ENCODE measurements at places on chromosomes 4 and X.

GRCh38 chr4:71677568-71677967 lies 106.3 kb downstream of the GC start:
- no peak for DNase-seq

- DNase-seq = no peak
Measured at GRCh38 chr4:41476310-41476885, 61.6 kb upstream of the LIMCH1 start.

DNA sequence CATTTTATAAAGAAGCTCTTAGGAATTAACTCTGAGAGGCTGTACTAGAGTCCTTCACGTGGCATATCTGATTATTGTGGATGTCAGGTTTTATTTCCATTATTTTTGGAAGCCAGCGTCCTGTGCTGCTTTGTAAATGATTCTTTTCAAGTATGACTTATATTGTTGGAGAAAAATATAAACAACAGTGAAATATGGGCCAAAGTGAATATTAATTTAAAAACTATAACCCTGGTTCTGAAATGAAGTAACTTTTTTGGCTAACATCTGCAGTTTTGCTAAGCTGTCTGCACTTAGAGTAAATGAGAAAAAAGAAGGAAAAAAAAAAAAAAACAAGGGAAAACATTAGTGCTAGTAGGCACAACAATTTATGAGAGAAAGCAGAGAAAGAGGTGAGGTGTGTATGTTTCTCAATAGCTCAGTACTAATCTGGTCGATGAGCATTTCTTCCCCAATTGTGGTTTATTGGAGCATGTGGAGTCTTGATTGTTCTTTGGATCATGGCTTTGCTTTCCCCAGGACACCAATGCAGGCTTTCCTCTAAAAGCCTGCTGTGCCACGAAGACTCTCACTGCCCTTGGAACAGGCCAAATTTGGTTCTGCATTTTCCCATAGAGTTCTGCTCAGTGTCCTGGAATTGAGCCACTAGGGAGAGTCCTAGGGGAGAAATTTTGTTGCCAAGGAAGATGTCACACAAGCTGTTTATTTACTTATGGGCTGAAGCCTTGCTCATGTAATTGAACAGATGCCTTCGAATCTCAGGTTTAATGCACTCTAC lies 273.3 kb downstream of the DKK2 start:
- peak; percentile 62 for DNase-seq

DNA sequence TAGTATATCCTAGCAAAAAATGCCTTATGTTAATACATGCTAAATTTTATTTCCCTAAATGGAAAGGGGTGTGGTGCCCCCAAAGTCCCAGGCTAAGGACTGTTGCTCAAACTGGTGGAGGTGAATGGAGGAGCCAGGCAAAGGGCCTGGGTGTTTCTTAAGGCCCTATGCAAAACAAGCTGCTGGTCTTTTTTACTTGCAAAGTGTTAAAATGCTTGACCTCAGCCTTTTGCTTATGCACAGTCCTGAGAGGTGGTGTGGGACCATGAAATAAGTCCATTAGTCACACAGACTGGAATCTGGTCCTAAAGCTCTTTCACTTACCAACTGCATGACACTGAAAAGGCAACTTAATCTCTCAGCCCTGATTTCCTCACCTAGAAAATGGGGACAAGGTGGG lies 223.5 kb upstream of the MBNL3 start:
- DNase-seq = no peak

GRCh38 chrX:136910565-136911035 lies 30.1 kb upstream of the RBMX start:
- DNase-seq = no peak

- no peak for DNase-seq
Measured at GRCh38 chr4:73499996-73500765, 18.6 kb downstream of the AFM start.

GRCh38 chr4:92241094-92241493 lies 62.7 kb upstream of the GRID2 start:
- DNase-seq = no peak

DNA sequence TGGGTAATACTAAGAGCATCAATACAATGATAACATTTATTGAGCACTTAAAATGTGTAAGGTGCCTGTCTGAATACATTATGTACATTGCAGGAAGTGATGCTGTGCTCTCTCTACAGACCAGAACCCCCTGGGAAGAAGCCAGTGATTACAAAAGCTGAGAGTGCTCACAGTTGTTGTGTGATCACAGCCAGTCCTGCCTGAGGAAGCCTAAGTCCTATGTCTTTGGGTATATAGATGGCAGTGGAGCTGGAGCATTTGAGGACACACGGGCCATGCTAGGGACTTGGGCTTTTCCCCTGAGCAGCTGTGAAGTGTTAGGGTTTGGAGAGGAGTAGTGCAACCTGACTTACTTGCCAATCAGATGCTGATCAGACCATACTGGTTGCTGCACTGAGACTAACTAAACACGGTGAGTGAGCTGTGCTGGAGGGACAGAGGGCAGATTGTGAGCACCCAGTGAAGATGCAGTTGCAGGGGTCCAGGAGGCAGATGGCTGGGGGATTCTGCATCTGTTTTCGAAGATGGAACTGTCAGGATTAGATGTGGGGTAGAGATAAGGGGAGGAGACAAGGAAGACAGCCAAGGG lies 60.8 kb upstream of the TBC1D14 start:
- DNase-seq = no peak

DNA sequence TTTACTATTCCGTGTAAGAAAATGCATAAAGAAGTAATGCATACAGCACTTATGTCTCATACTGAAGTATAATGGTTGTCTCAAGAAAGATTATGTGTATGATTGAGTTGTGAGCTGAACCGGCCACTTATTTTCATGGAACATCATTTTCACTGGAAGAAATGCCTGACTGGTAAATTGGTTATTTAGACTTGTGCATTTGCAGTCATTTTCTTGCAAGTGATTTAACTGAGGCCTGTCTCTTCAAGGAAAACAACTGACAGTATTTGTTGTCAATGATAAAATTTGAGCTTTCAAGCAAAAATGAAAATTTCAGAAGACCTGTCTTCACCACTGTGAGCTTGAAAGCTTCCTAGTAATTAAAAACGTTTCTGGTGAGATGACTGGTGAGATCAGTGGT lies 62.7 kb upstream of the RPS6KA3 start:
- no peak for DNase-seq

- no peak for DNase-seq
Measured at GRCh38 chr4:107349732-107350131, 313.6 kb upstream of the DKK2 start.

GRCh38 chr4:78778530-78778929 lies 2.4 kb downstream of the BMP2K start:
- DNase-seq = no peak

- no peak for DNase-seq
Measured at GRCh38 chrX:78661836-78662235, 2.7 kb upstream of the RTL3 start.

DNA sequence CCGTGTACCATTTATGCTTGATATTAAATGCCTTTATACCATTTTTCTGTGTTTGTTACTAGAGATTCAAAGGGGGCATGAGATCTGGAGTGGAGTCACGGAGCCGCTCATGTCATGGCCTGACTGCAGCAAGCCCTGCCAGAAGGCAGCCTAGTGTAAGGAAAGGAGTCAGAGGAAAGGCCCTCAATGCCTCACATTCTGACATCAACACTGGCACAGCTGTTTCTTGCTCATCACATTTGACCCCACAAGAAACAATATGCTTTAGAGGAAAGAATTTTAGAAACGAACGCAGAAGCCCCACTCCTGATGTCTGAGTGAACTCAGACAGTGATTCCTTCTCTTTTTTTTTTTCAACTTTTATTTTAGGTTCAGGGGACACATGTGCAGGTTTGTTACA lies 322.4 kb upstream of the CPEB2 start:
- DNase-seq = no peak

DNA sequence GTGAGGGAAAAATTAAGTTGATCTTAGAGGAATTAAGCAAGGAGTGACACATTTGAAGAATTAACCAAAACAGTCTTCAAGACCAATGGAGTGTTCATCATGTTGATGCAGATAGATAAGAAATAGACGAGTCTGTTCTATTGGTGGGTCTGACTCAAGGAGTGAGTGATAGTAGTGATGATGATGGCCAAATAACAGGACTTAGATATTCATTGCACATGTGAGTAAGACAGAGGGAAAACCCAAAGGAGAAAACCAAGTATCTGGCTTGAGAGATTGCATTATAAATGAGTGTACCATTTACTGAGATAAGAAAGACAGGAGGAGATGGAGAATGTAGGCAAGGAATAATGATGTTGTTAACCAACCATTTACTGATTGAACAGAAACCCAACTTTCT lies 321.3 kb downstream of the ADGRL3 start:
- DNase-seq = no peak

GRCh38 chr4:69830560-69831269 lies 29.2 kb downstream of the SULT1E1 start:
- no peak for DNase-seq

GRCh38 chr4:111639120-111639690 lies 506.0 kb upstream of the FAM241A start:
- no peak for DNase-seq

DNA sequence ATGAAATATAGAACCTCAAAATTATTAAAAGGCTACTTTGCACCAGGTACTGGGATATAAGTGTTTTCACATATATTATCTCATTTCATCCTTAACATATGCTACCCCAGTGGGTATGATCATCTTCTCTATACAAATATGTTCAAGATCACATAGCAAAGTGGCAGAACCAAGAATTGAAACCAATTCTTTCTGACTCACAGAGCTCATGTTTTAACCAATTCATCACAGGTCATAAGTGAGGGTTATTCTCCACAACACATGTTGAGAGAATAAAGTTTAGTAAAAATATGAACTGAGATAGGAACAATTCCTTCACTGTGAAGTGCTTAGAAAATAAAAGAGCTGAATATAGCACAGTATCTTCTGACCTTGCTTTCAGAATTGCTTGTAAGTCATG lies 442.9 kb upstream of the RASGEF1B start:
- DNase-seq = no peak

DNA sequence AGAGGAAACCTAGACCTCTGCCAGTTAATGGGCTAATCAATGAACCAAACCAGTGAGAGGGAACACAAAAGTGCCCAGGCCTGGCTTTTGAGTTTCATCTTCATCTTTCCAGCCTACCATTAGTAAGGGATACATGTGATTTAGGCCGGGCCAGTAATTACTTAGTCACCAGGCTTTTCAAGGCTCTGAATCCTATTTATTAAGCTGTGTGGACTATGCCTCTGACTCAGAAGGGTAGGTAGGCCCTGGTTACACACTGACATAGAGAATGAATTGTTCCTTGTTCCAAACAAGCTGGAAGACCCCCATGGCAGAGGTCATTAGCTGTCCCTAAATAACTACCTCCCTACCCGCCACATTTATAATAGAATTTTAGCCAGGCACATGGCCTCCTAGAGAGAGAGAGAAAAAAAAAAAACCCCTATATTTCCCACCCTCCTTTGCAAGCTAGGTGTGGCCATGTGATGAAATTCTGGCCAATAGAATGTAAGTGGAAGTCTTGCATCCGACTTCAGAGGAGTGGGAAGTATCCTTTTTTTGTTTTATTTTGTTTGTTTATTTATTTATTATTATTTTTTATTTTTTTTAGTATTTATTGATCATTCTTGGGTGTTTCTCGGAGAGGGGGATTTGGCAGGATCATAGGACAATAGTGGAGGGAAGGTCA lies 112.3 kb upstream of the BCOR start:
- DNase-seq = no peak

- DNase-seq = no peak
Measured at GRCh38 chrX:110145854-110146253, 142.9 kb downstream of the TMEM164 start.

DNA sequence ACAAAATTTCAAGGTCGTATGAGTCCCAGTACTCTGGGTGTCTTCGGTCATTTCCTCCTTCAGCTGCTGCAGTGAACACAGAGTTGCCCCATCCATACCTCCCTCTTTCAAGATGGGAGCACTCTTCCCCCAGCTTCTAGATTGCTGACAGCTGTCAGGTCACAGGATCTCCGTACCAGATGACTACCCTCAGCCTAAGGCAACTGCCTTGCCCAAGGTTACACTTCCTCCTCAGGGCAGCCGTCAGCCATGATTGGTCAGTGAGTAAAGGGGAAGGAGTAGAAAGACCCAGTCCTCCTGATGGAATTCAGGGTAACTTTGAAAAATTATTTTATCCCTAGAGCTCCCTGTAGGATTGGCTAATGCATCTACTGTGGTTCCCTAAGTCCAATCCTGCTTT lies 81.6 kb downstream of the NAF1 start:
- no peak for DNase-seq

DNA sequence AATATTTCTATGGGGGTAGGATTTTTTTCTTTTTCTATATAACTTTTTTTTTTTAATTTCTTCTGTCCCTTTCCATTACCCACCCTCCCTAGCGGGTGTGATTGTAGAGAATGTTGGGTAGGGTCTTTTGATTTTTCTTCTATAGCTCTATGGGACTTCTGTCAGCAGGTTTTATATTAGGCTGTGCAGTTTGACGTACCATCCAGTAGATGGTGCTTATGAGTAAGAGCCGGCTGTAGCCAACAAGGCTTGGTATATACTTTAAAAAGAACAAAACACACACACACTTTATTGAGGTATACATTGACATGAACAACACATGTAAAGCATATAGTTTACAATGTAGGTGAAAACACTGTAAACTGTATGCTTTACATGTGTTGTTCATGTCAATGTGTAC lies 247.9 kb upstream of the POF1B start:
- no peak for DNase-seq

- no peak for DNase-seq
Measured at GRCh38 chrX:65720381-65720964, 53.0 kb downstream of the MSN start.

- no peak for DNase-seq
Measured at GRCh38 chr4:42608551-42608950, 48.4 kb downstream of the ATP8A1 start.

DNA sequence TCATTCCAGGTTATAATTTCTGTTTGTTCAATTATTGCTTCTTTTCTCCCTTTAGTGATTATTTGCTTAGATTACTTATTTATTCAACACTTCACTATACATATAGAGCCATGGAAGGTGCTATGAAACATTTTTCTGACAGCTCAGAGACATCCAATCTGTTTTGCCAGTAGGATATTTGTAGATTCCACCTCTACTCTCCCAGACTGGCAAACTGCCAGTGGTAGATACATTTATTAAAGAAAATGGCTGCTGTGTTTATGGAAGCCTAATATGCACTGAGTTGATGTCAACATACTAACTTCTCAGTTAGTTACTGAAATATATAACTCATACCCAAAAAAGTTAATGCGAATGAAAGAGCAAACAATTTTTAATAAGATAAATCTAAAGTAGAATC lies 348.6 kb downstream of the TRAM1L1 start:
- DNase-seq = no peak

DNA sequence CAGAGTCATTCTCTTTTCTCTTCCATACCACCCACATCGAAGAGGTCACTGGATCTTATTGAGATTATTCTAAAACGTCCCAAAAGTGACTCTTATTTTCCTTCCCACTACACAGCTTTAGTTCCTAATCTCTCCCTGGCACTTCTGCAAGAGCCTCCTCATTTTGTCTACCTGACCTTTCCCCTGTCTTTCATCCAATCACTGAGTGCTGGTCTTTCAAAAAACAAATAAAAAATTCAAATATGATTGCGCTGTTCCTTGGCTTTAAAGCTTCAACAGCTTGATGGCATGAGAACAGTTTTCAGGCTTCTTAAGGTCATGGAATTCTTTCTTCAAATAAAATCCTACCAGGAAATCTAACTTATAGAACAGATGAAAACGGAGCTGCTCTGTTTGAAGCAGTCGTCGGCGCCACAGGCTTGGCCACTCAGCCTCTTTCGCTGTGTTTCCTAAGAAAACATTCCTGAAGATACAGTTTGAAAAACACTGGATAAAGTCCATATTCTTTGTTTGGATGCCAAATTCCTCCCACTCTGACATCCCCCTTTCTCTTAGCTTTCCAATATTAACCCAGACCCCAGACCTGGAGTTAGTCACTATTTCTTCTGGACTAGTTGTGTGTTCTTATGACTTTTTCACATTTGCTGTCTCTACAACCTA lies 12.5 kb downstream of the SYTL5 start:
- DNase-seq = no peak
